ENCODE measurements at places on chromosomes 5 and 9.
A peak's percentile ranks its signal among the peaks of the same experiment; 100 is the strongest.

DNA sequence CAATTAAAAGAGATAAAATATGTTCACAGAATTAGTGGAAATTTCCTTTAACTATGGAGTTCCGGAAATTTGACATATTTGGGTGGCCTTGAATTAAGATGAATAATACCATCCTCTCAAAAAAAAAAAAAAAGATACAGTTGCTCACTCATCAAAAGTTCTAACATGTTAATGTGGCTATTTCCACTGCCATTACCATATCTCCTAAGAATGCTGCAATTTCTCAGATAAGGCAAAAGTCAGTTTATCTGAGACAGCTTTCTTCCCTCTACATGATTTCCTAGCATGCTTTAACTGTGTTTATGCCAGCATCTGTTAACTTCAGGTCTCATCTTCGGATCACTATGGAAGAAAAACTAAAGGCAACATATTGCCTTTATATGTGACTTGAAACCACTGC lies 2.6 kb downstream of the FASTKD3 start:
- H3K36me3 ChIP-seq, result peaks cover 40% of the 10 kb centered on the region
- H3K4me1 ChIP-seq, result peaks cover 35% of the 10 kb centered on the region
- no peak overlapping the region for H3K27ac ChIP-seq
- no peaks in the 10 kb centered on the region for H3K27me3 ChIP-seq

DNA sequence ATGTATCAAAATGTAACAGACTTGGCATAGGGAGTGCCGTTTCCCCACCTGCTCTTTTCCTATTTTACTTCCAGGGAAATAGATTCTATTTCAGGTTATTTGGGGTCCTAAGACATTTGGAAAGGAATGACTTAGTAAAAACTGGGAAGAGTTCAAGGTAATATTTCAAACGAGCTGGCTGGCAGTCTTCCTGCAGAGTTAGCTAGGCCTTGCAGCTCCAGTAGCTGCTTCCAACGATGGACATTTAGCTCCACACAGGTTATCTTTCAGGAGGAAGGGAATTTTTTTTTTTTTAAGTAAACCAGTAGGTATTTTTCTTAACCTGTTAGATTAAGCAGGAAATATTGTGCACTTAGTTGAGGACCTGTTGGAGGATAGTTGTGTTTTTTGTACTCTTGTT lies 45.2 kb downstream of the TLE4 start:
- no peak overlapping the region for H3K4me3 ChIP-seq
- no peak for DNase-seq
- H3K36me3 ChIP-seq, result peaks cover 62% of the 10 kb centered on the region
- H3K27ac ChIP-seq, result peak overlapping the region; percentile 64
- H3K27me3 ChIP-seq, result no peaks in the 10 kb centered on the region

- no peak overlapping the region for H3K4me3 ChIP-seq
- H3K4me1 ChIP-seq, result no peaks in the 10 kb centered on the region
- H3K27ac ChIP-seq, result no peak overlapping the region
- no peaks in the 10 kb centered on the region for H3K36me3 ChIP-seq
These were observed 300.5 kb downstream of the SLCO4C1 start for GRCh38 chr5:101995585-101995984.

- no peak for DNase-seq
- peaks cover 33% of the 10 kb centered on the region for H3K36me3 ChIP-seq
- H3K4me3 ChIP-seq, result peak overlapping the region; percentile 98
- no peaks in the 10 kb centered on the region for H3K27me3 ChIP-seq
These were observed 1.8 kb downstream of the MARCHF6 start for GRCh38 chr5:10355071-10355889.

DNA sequence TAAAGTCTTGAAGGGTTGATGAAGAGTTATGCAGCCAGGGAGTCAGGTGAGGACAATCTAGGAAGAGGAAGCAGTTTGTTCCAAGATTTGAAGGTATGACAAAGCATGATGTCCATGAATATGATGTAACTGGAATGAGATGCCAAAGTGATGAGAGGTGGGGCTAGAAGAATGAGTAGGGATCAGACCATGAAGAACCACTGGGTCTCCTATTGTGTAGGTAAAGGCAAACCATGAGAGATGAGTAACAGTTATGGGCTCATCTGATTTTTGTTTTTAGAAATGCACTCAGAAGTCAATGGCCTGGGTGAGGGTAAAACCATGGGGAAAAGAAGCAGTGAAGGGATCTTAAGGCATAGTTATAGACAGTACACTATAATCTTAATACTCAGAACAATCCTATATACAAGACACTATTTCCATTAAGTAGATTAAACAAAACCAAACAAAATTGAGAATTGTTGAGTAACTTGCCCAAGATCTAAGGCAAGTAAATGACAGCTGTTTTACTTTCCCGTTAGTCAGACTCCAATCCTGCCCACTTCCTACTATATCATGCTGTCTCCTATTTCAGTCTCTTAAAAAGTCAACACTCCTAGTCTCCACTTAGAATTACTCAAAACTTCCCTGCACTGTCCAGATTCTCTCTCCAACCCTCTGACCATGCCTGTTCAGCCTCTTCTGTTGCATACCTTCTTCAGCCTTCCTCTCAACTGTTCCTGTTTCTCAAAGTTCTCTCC lies 393.8 kb upstream of the MEF2C start:
- peaks cover 7% of the 10 kb centered on the region for H3K4me1 ChIP-seq
- no peak overlapping the region for H3K4me3 ChIP-seq
- no peaks in the 10 kb centered on the region for H3K36me3 ChIP-seq
- no peak overlapping the region for H3K27ac ChIP-seq
- peaks cover 4% of the 10 kb centered on the region for H3K27me3 ChIP-seq

DNA sequence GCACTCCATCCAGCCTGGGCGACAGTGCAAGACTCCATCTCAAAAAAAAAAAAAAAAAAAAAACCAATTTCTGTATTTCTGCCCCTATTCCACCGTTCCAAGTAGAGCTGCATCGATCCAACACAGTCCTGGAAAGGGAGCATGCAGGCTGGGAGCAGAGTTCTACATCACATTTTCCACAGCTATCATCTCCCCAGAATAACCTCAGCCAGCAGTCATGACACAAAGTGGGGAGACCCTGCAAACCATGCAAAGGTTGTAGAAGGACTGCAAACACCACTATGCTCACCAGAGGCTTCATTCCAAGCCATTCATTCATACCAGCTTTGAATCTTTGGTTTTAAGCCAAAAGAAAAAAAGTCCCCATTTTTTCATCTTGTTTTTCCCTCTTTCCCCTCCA lies 20.8 kb upstream of the ZNF354A start:
- no peak for DNase-seq
- no peaks in the 10 kb centered on the region for H3K36me3 ChIP-seq
- H3K4me3 ChIP-seq, result no peak overlapping the region
- H3K27ac ChIP-seq, result no peak overlapping the region
- peaks cover 18% of the 10 kb centered on the region for H3K27me3 ChIP-seq

DNA sequence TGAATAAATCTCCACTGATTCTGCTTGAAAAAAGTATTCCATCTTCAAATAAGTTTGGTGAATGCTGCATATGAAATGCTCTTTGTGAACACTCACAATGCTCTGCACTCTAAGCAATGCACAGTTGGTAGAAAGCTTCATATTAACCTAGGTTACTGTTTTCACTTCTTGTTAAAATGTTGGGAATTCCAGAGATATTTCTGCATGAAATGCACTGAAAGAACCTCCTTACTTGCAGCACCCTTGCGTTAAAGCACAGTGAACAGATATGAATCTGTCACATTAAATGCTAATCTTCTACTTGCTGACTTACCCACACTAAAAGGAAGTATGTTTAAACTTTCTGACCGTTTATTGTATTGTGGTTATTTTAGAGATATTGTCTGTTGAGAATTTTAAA lies 584.1 kb upstream of the NUDT12 start:
- no peak overlapping the region for H3K4me3 ChIP-seq
- DNase-seq, result no peak
- peaks cover 9% of the 10 kb centered on the region for H3K4me1 ChIP-seq
- H3K36me3 ChIP-seq, result no peaks in the 10 kb centered on the region

GRCh38 chr9:72945391-72945790 lies 7.5 kb downstream of the ALDH1A1 start:
- DNase-seq, result no peak
- H3K27me3 ChIP-seq, result peaks cover 4% of the 10 kb centered on the region
- no peak overlapping the region for H3K4me3 ChIP-seq
- H3K27ac ChIP-seq, result no peak overlapping the region
- H3K36me3 ChIP-seq, result no peaks in the 10 kb centered on the region
- H3K4me1 ChIP-seq, result no peaks in the 10 kb centered on the region

DNA sequence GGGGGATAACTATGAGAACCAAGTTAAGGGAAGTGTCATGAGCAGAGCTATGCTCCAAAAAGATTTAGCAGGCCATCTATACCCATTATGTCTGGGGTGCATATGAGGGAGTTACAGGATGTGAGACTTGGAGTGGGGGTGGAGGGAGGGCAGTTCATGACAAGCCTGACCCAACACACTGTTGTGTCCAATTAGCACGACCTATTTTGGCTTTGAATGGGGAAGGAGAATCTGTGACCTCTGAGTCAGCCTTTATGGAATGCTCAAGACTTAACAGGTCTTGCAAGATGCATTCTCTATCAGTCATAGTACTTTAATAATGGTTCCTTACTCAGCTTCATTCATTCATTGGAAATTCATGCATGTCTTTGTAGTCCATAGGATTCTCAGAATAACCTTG lies 71.7 kb downstream of the GRIA1 start:
- peaks cover 4% of the 10 kb centered on the region for H3K36me3 ChIP-seq
- no peak overlapping the region for H3K27ac ChIP-seq
- no peak overlapping the region for H3K4me3 ChIP-seq
- H3K4me1 ChIP-seq, result peaks cover 5% of the 10 kb centered on the region

DNA sequence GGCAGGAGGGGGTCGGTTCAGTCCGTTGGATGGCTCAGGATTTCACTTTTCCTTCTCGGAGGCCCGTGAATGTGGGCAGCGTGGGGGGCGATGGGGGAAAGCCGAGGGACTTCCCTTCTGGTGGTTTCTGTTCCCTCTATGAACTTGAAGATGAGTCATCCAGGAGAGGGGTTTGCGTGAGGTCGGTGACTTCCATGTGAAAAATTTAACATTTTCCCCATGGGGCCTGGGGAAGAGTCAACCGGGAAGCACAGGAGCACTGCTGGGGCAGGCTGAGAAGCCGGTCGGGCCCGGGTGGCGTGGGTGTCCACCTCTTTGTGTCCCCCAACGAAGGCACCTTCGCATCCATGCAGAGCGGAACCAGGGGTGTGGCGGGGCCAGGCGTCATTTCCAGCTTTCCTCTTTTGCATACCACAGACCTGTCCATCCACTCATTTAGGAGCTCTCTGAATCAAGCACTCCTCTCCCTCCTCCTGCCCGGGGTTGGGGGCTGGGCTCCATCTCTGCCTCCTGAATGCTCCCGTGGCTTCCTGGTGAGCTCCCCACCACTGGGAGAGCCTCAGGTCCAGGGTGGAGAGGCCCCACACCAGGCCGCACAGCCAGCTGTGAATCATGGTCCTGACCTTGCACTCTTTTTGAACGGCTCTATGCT lies 68.4 kb downstream of the ANKRD33B start:
- no peaks in the 10 kb centered on the region for H3K36me3 ChIP-seq
- H3K4me3 ChIP-seq, result no peak overlapping the region
- DNase-seq, result no peak

DNA sequence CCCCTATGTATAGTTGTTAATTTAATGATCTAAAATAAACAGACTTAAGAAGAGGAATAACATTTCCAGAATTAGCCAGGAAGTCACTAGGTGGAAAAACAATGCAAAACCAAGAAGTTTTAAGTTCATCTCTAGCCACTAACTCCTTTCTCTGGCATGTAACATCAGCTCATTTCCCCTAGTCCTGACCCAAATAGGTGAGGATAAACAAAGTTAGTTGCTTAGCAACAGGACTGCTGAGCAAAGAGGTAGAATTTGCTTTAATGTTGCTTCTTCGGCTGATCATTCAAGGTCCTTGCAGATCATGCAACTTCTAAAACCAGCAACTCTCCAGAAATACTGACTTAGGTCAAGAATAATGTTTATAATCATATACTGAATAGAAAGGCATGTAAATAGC lies 675.8 kb downstream of the CETN3 start:
- H3K4me1 ChIP-seq, result no peaks in the 10 kb centered on the region
- H3K36me3 ChIP-seq, result no peaks in the 10 kb centered on the region
- no peaks in the 10 kb centered on the region for H3K27me3 ChIP-seq
- no peak for DNase-seq
- H3K4me3 ChIP-seq, result no peak overlapping the region
- no peak overlapping the region for H3K27ac ChIP-seq

- no peak overlapping the region for H3K27ac ChIP-seq
- no peaks in the 10 kb centered on the region for H3K36me3 ChIP-seq
- no peak for DNase-seq
- no peaks in the 10 kb centered on the region for H3K27me3 ChIP-seq
- H3K4me3 ChIP-seq, result no peak overlapping the region
- H3K4me1 ChIP-seq, result peaks cover 35% of the 10 kb centered on the region
These were observed 408.1 kb downstream of the MAT2B start for GRCh38 chr5:163913548-163913947.

DNA sequence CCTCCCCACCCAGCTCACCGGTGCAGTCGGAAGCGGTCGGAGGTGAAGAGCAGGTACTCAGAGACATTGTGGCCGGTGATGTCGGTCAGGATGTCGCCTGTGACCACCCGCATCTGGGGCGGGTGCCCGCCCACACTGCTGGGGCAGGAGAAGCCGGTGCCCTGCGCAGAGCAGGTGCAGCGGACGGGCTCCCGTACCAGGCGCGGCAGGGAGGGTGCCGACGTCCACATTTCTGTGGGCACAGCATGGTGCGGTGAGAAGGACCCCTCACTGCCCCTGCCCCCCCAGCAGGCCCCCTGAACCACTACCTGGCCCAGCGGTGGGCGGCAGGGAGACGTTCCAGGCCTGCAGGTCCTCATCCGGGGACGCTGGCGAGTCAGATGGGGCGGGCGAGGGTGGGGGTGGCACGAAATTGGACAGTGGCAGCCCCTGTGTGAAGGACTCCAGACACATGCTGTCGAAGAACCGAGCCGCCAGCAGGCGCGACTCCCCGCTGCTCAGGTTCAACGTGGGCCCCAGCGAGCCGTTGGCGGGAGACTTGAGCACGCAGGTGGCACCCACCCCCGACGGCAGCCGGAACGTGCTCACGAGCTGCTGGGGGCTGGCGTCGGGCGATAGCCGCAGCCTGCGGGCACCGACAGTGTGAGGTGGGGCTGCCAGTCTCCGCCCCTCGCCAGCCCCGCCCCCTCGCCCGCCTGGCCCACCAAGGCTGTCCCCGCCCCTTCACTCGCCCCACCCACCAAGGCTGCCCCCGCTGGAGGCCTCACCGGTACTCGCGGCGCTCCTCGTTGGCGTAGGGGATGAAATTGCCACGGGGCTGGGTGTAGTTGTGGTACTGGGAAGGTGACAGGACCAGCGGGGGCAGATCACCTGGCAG lies 15.1 kb downstream of the ABCA2 start:
- no peaks in the 10 kb centered on the region for H3K27me3 ChIP-seq
- H3K4me3 ChIP-seq, result no peak overlapping the region
- DNase-seq, result no peak
- peaks cover 3% of the 10 kb centered on the region for H3K4me1 ChIP-seq

- H3K27ac ChIP-seq, result no peak overlapping the region
- H3K4me3 ChIP-seq, result no peak overlapping the region
- H3K36me3 ChIP-seq, result peaks cover 5% of the 10 kb centered on the region
- peaks cover 6% of the 10 kb centered on the region for H3K27me3 ChIP-seq
- no peak for DNase-seq
- no peaks in the 10 kb centered on the region for H3K4me1 ChIP-seq
These were observed 55.9 kb upstream of the IL12B start for GRCh38 chr5:159386028-159386711.
